ENCODE measurements at places on chromosomes 13 and 19.

DNA sequence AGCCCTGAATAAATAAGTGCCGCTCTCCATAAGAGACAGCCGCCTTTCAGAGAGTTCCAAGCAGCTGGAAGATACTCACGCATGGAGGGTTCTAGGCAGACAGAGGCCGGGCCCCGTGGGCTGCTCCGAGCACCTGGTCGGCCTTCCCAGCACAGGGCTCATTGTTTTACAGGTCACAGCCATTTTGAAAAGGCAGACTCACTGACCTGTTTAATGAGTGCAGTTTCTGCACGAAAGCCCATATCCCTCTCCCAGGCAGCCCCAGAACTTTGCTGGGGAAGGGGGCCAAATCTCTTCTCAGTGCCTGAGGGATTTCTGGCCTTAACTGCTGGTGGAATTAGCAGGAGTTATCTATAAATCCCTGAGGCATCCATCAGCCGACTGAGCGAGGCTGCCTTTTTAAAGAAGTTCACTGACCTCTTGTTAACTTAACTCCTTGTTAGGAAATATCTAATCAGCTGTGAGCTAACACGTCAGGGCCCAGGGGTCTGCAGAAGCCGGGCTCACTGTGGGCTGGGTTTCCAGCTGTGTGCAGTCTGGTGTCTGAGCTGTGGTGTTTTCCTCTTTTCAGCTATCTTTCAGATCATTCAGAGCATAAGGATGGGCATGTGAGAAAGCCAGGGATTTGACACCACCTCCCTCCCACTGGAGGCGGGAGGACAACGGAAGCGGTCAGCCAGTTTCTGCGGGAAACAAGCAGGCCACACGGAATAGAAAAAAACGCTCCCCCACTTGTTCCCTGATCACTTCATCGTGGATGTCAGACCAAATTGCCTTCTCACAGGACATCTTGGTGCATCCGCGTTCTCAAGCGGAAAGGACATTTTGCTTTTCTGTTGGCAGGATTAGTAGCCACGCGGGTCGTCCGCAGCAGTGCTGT is 23.3 kb downstream of the SERP2 start:
- DNase-seq, result no peak

DNA sequence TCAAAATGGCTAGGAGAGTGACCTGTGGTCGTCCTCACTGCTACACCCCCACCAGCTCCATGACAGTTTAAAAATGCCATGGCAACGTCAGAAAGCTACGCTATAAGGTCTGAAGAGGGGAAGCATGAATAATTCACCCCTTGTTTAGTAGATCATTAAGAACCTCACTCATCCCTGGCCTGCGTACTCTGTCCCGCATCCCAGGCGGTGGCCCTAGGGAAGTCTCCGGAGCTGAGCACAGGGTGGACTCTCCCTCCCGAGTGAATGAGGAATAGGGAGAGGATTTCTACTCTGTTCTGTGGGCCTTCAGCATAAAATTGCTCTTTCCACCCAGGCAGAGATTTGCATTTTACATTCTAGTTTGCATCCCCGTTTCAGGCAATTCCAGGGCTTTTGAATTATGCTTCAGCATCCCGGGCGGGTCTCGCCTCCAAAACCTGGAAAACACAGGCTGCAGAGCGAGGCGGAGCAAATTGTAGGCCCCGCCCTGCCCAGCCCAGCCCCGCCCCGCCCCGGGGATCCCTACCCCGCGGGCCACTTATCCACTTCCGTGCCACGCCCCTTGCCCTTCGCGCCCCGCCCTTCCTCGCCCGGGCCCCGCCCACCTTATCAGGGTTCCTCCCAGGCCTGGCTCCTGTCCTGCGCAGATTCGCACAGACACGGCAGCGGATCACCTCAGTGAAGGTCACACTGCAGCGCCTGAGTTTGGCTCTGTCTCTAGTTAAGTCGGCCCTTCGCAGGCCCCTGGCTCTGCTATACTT is 7.5 kb upstream of the ZNF525 start:
- DNase-seq, result no peak

- DNase-seq, result no peak
These were observed 102.8 kb upstream of the SLC10A2 start for GRCh38 chr13:103168901-103169508.

GRCh38 chr19:347946-348861 is 3.6 kb upstream of the MIER2 start:
- no peak for DNase-seq

DNA sequence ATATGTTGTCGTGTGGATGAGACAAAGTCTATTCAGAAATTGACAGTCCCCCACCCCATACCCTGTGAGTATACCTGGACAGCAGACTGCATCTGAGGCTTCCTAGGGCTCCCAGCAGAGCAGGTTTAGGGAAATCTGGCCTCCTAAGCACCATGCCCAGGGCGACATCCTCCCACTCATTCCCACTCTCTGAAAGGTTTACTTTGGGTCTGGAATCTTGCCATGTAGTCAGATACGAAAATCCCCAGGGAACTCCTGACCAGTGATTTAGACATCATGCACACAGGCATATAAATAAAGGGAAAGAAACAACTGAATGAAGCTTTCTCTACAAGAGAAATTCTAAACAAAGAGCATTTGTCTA is 717 bp upstream of the NALCN start:
- DNase-seq, result peak; percentile 35

DNA sequence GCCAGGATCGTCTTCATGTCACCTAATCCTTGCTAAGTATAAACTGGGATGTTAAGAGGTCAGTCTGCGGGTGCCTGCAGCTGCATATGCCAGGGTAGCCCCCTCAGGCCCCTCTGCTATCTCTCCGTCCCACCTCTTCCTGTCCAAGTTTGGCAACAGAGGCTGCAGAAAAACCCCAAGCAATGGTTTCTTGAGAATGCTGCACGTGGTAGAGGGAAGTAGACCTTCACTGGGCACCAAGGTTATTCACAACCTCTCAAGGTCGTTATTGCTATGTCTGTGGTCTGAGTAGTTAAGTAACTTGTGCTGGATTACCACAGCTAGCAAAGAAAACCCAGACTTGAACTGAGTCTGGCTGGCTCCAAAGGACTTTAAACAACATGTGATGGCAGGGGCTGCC is 77.9 kb upstream of the XPO4 start:
- DNase-seq, result no peak

- no peak for DNase-seq
These were observed 319.3 kb downstream of the TDRD3 start for GRCh38 chr13:60716313-60716712.

GRCh38 chr19:19657397-19657783 is 6.1 kb downstream of the ATP13A1 start:
- DNase-seq, result no peak

DNA sequence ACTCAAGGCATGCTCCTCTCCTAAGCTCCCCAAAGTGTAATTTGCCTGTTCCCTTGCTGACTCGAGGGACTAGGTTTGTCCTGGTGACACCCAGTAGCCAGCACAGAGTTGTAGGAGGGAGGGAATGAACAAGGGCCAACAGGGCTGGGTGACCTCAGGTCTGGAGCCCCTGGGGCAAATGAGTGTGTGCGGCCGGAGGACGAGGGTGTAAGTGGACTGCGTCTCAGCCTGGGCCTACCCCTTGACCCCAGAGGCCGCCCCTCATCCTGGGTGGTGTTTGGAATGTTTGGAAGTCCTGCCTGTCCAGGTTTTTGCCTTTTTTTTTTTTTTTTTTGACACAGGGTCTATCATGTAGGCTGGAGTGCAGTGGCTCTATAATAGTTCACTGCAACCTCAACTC is 1.3 kb upstream of the ZNF653 start:
- DNase-seq, result no peak

GRCh38 chr13:27352698-27353097 is 71.7 kb upstream of the GTF3A start:
- no peak for DNase-seq

GRCh38 chr13:76329866-76330580 is 556.2 kb downstream of the KCTD12 start:
- no peak for DNase-seq

GRCh38 chr13:100789968-100790367 is 115.4 kb upstream of the TMTC4 start:
- no peak for DNase-seq

- no peak for DNase-seq
These were observed 14.7 kb downstream of the IGFL2 start for GRCh38 chr19:46162731-46163130.

DNA sequence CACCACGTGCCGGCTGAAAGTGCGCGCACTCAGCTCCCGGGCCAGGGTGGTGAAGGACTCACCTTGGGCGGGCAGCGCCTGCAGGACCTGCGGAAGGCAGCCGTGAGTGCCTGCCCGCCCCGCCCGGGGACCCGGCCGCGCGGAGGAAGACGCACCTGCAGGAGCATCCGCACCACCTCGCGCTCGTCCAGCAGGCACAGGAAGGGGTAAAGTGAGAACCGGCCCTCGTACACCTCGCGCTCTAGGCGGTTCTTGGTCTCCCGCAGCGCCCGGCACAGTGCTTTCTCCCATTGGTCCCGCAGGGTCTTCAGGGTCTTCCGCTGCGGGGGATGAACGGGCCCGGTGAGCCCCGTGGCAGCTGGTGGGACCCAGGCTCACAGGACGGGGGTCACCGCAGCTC is 10.7 kb downstream of the POLRMT start:
- no peak for DNase-seq

GRCh38 chr13:40920826-40921225 is 98.3 kb downstream of the ELF1 start:
- no peak for DNase-seq

- no peak for DNase-seq
These were observed 5.3 kb upstream of the CNMD start for GRCh38 chr13:52744842-52745375.

GRCh38 chr13:39407786-39408185 is 195.2 kb downstream of the LHFPL6 start:
- no peak for DNase-seq

GRCh38 chr13:111011899-111012298 is 97.0 kb upstream of the ANKRD10 start:
- DNase-seq, result no peak

- no peak for DNase-seq
These were observed 5.8 kb downstream of the TEAD2 start for GRCh38 chr19:49356382-49356781.

GRCh38 chr13:41334810-41335209 is 23.7 kb downstream of the NAA16 start:
- DNase-seq, result no peak

DNA sequence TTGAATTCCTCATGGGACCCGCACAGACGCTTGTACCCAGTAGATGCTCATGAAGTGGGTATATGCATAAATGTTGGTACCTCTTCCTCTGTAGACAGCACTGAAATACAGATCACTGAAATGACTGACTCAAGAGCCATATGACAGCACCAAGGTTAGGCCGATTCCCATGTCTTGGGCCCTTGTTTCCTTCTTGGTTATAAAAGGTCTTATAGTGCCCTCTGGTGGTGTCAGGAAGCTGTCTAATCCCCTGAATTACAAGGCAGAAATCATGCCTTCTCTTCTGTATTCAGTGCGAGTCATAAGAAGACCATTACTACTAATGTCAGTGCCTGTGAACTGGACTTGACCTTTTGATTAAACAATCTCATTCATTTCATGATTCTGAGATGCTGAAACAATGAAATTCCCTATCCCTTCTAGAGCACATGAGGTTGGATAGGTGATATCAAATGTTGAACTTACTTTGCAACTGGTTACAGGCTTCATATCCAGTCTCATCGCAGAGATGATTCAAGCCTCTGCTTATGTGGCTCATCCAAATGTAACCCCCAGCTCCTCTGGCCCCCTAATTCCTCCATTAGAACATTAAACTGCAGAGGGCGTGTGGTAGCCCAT is 59.7 kb downstream of the SPATA13 start:
- DNase-seq, result peak; percentile 78

- DNase-seq, result no peak
These were observed 295.1 kb downstream of the MYO16 start for GRCh38 chr13:108924541-108924940.

DNA sequence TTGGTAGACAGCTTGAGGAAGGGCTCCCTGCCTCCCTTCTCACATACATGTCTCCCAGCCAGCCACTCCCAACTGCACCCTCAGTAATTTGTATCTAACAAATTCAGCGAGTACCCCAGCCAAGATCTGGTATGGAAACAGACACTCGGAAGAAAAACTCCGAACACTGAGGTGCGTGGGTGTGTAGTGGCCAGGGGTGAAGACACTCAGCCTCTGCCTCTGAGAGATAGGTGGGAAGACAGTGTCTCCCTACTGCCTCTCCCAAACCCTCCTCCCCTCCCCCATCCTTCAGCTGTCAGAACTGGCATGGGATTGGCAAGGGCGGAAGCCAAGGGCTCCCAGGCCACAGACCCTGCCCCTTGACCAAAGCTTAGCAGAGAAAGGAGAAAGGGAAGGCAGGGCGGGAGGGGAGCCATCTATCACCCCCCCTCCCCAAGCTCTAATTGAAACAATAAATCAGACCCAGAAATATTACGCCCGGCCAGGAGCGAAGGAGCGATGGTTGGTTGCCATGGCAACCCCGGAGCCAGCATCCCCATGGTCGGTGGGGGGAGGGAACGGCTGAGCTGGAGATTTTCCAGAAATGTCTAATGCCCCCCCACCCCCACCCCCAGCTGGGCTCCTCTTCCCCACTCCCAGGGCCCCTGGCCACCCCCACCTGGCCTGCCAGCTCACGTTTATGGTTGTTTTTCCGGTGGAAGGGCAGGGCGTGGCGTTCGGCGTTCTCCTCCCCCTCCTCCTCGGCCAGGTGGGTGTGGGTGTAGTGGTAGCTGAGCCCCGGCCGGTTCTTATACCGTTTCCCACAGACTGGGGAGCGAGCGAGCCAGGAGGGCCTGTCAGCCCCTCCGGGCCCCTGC is 7.0 kb downstream of the DPF1 start:
- no peak for DNase-seq

DNA sequence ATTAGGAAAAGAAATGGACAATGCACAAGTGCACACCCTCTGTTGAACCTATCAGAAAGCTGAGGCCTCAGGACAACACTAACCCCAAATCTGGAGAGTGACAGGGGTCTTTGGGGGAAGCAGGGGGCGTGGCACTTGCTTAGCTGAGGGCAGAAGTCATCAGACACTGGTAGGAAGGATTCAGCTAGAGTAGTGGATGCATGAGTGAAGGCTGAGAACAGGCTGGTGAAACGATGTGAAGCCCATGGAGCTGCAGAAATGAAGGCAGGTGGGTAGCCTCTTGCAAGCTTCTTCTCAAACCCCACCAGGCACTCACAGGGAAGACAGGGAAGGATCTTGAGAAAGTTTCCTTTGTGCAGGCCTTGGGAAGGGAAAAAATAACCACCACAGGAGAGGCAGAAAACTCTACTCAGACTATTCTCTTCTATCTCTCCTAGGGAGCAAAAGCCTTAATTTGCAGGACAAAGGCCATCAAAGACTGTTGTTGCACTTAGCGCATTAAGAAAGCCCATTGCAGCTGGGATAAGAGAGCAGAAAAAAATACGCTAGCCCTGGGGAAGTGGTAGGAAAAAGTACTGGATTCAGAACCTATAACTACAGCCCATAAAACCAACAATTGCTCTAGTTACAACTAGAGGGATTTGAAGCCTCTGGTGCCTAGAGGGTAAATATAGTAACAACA is 193.3 kb upstream of the ZNF536 start:
- no peak for DNase-seq

DNA sequence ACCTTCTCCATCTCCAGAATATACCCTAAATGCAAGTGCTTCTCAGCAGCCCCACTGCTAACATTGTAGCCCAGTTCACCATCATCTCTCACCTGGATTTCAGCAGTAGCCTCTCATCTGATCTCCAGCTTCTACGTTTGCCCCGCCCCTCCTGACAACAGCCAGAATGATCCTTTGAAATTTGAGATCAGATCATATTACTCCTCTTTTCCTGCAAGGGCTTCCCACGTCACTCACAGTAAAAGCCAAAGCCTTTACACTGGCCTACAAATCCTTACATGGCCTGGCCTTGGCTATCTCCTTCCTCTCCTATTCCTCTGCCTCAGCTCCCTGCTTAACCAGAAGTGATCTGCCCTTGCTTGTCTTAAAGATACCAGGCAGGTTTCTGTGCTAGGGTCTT is 94.3 kb upstream of the NBEA start:
- no peak for DNase-seq
